Stimulated activated CD4-positive, alpha-beta T cell treated with anti-CD3 and anti-CD28 coated beads, TNF-alpha, amount 100 ng/mL, for 24 hours (primary cell): ENCODE measurements at places on chromosomes 2 and 18.
A peak's percentile ranks its signal among the peaks of the same experiment; 100 is the strongest.

GRCh38 chr18:24878289-24878688 lies 417.9 kb downstream of the HRH4 start:
- DNase-seq, result no peak

DNA sequence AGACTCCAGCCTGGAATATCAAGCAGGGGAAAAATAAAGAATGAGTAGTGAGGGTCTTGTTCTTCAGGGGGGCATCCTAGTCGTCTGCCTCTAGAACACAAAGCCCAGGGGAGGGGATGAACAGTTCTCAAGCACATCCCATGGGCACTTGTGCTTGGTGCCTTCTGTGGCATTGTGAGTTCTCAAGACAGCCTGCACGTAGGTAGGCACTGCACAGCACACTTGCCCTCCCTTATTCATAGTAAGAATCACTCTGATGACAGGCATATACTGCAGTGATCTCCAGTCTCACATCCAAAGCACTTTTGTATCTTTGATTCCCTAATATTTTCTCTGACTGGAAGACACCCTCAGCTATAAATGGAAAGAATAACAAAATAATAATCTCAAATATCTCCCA lies 104.7 kb upstream of the CNGA3 start:
- no peak for DNase-seq

DNA sequence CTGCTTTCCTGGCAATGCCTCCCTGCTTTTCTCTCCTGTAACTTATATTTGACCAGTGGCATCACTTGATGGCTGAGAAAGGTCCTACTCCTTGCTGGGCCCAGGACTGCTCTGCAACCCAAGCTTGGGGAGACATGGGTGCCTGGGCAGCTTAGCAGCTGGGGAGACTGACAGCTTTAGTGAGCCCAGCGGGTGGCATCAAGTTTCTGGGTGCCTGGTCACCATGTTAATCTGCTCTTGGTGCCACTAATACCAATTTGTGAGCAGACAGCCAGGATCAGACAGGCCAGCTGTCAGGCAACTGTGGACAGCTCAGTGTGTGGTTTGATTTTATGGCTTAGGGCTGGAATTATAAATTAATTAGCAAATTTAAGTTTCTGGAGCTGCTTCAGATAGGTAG lies 144.8 kb upstream of the GLI2 start:
- DNase-seq, result no peak

GRCh38 chr2:107308835-107309234 lies 422.9 kb upstream of the ST6GAL2 start:
- DNase-seq, result no peak

- no peak for DNase-seq
Measured at GRCh38 chr2:156522864-156523440, 86.8 kb downstream of the GPD2 start.

DNA sequence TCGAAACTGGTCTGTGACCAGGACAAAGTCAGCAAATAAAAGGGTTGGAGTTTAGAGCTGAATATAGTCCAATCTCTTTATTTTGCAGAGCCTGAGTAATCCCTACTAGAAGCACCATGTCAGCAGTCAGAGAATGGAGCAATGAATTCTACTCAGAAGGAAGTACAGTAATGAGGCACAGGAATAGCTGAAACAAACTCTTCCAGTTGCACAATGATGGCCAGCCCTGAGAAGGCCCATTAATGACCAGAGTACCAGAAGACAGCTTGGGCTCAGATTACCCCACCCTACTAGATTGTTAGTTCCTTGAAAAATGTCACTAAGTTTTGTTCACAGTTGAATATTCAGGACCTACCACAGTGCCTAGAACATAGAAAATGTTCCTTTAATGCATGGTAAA lies 40.3 kb upstream of the SCG2 start:
- DNase-seq, result no peak

DNA sequence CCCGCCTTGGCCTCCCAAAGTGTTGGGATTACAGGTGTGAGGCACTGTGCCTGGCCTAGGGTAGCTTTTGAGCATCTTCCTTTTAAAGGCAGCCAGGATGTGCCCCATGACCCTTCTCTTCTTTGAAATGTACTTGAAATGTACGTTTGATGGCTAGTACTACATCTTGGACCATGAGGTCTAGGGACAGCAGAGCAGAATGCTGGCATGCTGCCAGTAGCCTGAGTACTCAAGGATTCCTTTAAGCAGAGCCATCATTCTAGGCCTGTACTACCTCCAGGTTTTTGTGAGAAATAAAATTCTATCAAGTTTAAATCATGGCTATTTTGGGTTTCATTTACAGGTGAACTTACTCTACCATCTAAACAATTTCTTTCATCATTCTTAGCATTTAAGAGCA lies 2.9 kb upstream of the EML6 start:
- DNase-seq, result no peak

GRCh38 chr2:120111193-120111592 lies 98.3 kb downstream of the EPB41L5 start:
- DNase-seq, result no peak

DNA sequence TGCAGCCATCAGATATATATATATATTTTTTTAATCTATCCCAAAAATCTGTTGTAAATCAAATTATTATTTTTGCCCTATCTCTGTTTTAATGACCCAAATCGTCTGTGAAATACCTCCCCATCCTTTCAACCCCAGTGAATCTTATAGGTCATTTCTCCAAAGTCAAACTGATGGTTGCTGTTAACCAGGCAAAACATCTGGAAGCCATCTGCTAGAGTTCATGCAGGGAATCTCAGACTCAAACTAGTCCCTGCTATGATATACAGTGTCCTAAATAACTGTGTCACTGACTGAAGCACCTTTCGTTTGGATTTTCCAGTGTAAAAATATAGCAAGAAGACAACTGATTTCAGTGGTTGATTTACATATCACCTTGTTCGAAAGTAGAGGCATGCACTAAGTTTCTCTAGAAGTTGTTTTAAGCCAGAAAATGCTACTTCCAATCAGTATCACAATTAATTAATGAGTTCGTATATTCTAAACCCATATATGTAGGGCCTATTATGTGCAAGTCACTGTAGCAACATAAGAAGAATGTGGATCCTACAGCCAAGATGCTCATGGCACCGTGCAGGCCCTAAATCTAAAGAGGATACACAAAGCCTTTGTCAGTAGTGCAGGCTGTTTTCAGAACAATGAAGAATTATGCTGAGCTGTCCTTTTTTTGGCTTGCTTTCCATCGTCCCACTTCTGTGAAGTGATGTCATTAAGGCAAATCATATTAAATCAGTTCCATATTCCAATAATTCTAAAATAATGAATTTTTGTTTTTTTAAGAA lies 566.0 kb downstream of the STK39 start:
- DNase-seq, result no peak

DNA sequence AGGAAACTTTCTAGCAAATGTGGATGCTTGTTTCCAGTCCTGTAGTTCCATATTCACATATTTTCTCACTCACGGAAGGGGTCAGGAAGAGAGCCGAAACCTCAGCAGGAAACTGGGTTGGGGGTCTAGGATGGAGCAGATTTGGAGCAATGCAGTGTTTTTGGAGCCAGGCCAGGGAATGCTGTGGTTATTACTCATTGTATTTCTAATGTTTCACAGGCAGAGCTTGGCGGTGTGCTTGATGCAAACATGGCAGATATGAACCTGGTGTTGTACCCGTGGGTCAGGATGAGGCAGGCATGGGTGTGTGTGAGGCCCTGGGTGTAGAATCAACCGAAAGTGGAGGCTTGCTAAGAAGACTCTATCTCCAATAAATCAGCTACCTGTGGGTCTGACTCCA lies 34.6 kb upstream of the ACKR3 start:
- no peak for DNase-seq

GRCh38 chr2:55138014-55138881 lies 88.0 kb upstream of the RTN4 start:
- no peak for DNase-seq

DNA sequence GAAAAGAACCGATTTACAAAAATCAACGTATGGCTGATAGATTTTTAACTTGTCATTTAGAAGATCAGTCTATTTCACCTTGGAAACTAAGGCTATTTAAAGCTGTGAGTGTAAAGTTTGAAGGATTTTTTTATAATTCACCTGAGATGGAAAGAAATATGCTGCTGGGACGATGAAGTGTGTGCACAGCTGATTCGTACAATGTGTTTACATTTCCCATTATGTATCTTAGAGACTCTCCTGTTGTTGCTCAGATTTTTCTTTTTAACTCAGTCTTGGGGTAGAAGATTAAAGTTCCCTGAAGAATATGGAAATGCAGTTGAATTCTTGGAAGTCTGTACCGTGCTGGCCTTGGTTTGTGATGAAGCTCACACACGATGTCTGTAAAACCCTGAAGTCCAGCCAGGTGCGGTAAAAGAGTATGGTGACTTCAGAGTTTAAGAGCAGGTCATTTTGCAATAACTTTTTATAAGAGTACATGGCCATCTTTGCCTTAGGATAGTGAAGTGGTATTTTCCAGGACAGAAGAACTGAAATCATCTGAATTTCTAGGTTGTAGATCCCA lies 250.1 kb downstream of the PRKCE start:
- DNase-seq, result no peak

DNA sequence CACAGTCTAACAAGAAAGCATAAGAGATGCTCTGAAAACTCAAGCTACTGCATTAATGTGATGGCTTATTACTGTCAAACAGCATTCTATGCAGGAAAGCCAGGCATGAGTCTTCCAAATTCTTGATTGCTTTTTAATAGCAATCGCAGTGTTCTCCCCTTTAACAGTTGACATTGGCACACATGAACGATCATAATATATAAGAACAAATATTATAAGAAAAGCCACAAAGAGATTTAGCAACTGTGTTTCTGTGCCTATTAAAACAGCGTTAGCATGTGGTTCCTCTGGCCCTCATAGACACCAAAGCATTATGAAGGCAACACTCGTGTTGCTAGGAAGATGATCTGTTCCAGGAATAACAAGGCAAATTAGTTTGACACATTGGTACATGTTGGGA lies 245.0 kb downstream of the ACKR3 start:
- DNase-seq, result no peak

- no peak for DNase-seq
Measured at GRCh38 chr18:31508781-31509180, 10.8 kb downstream of the DSG2 start.

DNA sequence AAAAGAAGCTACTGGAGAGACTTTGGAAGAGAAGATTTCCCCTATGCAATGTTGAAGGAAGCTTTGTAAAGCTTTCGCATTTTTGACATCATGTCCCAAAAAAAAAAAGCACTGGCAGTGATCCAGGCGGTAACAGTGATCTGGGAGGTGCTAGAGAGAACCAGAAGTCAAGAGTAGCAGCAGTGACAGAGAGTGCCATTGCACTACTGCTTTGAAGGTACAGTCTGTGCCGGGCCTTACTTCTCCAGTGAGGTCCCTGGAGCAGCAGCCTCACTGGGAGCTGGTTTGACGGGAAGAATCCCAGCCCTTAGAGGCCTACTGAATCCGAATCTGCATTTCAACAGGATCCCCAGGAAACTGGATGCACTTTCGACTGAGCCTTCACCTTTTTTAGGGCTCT lies 50.9 kb upstream of the ATL2 start:
- DNase-seq, result no peak

DNA sequence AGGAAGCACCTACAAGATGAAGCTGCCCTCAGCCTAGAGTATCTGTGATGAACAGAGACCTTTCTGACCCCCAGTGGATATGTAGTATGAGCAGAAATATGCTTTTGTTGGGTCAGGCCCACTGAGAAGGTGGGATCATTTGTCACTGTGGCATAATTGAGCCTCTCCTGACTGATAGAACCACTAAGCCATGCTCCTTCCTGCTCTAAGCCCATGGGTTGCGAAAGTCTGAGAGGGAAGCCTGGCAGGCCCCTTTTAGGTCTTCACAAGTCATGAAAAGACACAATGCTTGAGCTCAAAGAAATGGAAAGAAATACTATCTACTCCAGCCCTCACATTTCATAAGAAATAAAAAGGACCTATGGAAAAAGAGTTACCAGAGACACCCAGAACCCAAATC lies 127.7 kb downstream of the TNS1 start:
- DNase-seq, result no peak

DNA sequence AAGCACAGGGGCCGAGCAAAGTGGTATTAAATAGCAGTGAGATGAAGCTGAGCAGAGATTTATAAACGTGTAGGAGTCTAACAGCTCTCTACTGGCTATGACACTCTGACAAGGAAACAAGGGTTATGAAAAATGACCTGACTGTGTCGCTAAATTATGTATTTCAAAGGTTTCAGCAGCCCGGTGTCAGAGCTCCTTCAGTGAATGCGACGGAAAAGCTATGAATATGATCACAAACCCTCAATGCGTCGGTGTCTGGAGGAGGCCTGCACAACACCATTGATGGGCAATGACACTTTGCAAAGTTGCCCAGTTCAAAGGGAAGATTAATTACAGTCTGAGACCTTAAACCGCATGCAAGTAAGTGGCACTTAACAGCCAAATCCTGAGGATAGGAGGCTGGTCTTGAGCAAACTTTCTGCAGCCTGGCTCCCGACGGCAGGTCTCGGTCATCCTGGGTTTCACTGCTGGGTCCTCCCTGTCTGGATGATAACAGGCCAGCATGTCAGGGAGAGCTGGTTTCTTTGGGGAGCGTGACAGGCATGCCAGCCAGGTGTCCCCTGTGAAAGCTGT lies 615.1 kb upstream of the SALL3 start:
- no peak for DNase-seq

DNA sequence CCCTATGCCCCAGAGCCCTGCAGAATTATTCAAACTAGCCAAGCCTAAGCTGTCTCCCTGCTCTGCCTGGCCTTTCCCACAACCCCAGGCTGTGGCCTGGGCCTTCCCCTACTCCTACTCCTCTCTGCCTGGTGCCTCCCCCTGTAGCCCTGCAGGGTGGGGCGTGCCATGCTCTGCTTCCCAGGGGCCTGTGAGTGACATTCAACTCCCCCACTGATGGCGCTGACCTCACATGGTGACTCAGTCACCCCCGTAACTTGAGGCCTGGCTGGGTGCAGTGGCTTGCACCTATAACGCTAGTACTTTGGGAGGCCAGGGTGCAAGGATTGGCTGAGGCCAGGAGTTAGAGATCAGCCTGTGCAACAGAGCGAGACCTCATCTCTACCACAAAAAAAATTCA lies 60.6 kb downstream of the KIF1A start:
- peak; percentile 19 for DNase-seq

DNA sequence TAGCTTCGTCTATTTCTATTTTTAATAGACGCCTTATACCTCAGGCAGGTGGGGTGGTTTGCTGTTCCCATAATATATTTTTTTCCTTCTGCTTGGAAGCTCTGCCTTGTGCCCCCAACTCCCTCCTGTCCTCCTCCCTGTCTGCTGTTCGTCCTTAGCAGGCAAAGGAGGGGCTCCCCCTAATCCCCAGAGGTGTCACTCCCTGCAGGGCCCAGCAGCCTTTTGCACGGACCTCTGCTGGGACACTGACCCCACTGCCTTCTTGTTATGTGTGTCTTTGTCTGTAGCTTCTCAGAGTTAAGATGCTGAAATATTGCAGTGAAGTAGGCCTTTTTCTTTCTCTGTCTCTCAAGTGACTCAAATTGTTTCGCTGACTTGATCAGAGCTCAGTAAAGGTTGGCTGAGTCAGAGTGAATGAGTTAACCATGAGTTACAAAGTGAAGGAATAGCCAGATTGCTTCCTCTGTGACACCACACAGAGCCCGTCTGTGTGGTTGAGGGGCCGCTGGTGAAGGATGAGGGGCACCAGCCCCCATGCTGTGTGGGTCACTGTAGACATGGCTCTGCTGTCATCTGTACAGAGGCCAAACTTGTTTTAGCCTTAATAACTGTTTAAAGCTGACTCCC lies 47.7 kb downstream of the PRKCE start:
- no peak for DNase-seq
